AG09319 (cell line): ENCODE measurements at places on chromosomes 2 and 18.

GRCh38 chr18:12701161-12701560 lies 1.4 kb downstream of the CEP76 start:
- no peak for DNase-seq

DNA sequence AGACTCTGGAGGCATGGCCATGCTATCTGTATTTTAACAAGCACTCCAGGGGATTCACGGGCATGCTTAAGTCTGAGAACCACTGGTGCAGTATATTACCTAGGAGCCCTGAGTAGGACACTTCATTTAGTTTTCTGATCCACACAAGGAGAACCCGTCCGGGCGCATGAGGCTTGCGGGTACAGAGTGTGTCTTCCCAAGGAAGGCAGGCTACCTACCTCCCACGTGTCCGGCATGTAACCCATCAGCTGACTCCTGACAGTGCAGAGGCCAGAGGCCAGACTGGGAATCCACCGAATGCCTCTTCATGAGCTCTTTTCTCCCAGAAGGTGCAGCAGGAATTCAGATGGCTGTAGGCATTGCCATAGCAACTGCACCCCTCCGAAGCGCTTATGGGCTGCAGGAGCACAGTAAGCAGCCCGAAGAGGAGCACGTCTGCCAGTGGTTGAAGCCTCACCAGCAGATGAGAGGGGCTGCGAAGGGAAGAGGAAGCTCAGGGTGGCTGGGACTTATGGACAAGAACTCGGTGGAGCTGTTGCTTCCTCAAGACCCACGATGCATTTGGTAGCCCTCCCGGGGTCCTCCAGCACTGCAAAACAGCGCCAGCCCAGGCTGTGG lies 33.8 kb upstream of the DNMT3A start:
- DNase-seq = no peak

- no peak for DNase-seq
Measured at GRCh38 chr2:136131961-136132824, 14.2 kb upstream of the CXCR4 start.

DNA sequence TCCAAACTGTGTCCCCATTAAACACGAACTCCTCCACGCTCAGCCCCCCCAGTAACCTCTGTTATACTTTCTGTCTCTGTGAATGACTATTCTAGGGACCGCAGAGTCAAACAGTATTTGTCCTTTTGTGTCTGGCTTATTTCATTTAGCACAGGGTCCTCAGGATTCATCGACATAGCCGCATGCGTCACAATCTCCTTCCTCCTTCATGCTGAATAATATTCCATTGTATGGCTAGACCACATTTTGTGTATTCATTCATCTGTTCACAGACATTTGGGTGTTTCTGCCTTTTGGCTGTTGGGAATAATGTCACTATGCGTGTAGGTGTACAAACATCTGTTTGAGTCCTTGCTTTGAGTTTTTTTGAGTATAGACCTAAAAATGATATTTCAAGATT lies 80.9 kb downstream of the SH3RF3 start:
- no peak for DNase-seq

DNA sequence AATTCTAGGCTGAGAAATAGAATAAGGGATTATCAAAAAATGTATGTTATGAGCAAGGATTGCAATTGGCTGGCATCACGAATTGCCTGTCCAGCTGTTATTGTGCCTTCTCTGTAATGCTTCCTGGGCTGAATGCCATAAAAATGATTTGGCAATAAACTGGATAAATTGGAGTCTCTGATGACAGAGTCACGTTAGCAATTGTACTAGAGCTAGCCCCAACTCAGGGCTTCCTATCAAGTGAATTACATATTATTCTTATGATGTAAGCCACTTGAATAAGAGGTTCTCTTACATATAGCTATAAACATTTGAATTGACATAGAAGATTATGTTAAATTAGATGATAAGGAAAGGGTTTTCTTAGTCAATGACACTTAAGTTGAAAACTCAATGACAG lies 607.5 kb upstream of the REG3G start:
- DNase-seq = no peak

DNA sequence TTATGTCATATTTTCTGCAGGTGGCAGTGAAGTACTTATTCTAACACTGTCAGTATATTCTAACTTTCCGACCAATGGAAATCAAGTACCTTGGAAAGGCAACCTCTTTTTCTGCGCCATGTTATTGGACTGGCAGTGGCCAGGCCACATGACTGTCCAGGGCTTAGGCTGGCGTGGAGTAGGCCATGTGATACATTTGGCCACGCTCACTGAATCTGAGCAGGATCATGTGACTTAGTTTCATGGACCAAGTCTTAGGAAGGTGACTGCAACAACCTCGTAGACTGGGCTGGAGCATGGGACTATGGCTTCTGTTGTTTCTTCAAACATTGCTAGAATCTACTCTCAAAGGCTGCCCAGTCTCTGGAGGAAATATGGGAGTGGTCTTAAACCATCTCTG lies 60.4 kb upstream of the HAAO start:
- no peak for DNase-seq

DNA sequence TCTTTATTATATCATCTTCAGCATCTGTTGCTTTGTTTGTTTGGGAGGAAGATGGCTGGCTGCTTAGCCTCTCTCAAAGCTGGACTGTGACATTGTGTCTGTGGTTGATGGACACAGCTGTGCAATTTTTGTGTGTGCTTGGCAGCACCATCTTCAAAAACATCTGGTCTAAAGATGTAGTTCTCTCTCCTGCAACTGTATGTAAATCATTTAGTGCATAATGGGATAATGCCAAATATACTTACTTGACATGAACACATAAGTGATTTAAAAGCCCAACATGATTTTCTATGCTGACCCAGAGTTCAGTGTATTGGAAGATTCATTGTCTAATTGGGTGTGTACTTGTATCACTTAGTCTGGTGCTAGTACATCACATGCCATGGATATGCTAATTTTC lies 112.2 kb downstream of the MAP4K4 start:
- DNase-seq = no peak

- DNase-seq = no peak
Measured at GRCh38 chr18:32779010-32779409, 6.2 kb upstream of the KLHL14 start.
